ENCODE measurements at places on chromosomes 2 and 18.

DNA sequence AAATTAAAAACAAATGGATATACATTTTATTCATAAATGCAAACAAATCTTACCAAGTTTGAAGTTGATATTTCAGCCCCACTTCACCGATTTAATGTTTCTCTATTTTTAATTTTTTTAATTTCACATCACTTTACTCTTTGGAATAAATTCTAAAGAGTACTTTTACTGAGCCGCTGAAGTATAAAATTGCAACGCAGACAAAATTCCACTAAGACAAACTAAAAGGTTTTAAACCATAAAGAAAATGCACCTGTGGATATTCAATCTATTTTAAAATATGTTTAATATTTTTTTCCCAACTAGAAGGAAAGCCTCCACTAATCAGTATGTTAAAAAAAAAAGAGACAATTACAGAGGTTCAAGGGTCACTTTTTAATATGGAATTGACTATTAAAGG is 1073.9 kb upstream of the CRIM1 start:
- no peak for DNase-seq

GRCh38 chr2:70344195-70344594 is 42.3 kb upstream of the FAM136A start:
- DNase-seq, result no peak

- no peak for DNase-seq
Observed at GRCh38 chr2:179252423-179252822, 12.2 kb downstream of the SESTD1 start.

DNA sequence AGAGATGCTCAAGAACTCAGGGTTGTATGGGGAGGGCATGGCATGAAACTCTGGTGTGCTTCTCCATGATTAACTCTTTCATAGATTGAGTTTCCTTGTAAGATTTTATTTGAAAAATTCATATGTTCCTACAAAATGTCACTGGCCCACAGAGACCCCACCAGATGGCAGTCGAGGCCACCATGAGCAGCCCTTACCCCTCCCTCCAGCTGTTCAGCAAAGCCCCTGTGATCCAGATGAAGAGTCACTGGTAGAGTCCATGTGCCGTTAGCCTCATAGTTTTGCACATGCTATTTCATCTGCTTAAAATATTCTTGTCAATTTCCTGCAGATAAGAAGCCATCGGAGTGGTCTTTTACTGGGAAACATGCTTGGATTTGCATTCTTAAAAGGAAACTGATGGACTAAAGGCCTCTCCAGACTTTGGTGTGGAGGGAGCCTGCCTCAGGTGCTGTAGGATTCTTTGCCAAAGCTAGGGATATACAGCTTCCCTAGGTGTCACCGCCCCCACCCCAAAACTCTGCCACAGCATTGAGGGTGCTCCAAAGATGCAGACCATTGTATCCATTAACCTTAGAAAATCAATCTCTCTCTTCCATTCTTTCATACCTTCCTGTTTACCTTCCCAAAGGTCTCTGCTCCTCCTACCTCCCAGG is 18.8 kb downstream of the ZNF385B start:
- no peak for DNase-seq

DNA sequence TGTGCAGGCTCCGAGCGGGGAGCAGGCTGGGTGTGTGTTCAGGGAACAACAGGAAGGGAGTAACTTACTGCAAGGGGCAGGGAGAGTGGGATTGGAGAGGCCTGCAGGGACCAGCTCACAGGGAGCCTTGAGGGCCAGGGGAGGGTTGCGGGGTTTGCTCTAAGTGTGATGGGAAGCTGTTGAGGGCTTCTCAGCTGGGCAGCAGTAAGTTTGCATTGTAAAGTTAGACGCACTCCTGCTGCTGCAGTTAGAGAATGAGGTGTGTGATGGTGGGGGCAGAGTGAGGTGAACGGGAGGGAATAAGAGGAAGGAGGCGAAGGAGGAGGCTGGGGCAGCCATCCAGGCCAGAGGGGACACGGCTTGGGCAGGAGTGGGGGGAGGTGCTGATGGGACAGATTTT is 53.4 kb downstream of the BOLA3 start:
- no peak for DNase-seq

Measured in right renal cortex interstitium (tissue), 3 donors.